Dermis blood vessel endothelial cell (primary cell): ENCODE measurements at places on chromosomes 3 and 15.

- DNase-seq, result no peak
Observed at GRCh38 chr3:15339001-15339400, 6.6 kb upstream of the SH3BP5 start.

DNA sequence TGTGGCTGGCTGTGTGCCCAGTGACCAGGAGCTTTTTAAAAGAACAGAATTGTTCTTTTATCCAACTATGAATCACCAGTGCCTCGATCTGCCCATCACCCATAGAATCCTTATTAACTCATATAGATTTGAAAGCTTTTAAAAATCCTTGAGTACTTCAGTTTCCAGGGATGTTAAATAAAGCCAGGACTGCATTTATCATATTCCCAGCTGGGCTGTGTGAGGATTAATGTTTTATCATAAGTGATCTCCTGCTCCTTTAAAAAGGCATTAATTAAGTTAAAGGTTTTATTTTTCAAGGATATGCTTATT, 234.0 kb downstream of the MYRIP start:
- DNase-seq, result peak; percentile 79

DNA sequence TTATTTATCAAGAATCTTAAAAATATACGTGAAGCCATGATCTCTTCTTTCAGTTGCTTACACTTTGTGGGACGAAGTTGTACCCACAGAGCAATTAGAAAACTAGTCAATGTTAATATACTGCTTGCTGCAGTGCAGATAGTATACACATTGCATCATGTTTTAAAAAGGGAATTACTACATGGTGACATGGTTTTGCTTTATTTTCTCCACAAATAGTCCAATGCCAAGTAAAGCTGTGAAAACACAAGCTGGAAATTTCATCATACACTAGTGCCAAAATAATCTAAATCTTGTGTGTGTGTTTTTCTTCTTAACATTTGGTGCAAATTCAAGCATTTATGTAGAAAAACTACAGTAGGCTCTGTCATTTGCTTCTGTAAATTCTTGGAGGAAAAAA, 233.0 kb downstream of the EPHA3 start:
- no peak for DNase-seq

GRCh38 chr15:41407341-41407740, 5.0 kb upstream of the NDUFAF1 start:
- no peak for DNase-seq

GRCh38 chr15:67605871-67606270, 63.4 kb downstream of the MAP2K5 start:
- DNase-seq, result no peak

- peak; percentile 97 for DNase-seq
Observed at GRCh38 chr3:191412759-191413158, 48.2 kb upstream of the PYDC2 start.

- no peak for DNase-seq
Observed at GRCh38 chr3:184218814-184219213, 10.6 kb upstream of the VWA5B2 start.

DNA sequence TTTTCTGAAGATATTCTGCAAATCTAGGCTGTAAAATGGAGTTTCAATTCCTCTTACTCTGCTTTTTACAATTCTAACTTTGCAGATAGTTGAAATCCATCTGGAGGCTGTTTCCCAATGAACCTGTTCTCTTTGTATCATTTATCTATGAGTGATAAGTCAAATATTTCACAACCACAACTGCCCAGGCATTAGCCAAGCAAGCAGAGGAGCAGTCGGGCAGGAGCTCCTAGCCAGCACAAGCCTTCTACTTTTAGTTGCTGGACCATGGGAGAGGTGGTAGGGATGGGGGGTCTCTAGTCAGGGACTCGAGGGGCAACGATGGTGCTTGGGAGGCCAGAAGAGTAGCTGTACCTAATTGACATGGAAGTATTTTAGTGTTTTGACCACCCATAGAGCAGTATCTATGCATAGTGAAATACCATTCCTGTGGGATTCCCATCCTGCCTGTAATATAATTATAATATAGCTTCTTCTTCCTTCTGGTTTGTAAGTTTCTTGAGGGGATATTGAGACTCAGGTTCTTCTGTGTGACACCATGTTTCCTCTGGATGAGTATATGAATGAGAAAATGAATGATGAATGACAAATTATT, 353.5 kb upstream of the IL12A start:
- DNase-seq, result no peak

DNA sequence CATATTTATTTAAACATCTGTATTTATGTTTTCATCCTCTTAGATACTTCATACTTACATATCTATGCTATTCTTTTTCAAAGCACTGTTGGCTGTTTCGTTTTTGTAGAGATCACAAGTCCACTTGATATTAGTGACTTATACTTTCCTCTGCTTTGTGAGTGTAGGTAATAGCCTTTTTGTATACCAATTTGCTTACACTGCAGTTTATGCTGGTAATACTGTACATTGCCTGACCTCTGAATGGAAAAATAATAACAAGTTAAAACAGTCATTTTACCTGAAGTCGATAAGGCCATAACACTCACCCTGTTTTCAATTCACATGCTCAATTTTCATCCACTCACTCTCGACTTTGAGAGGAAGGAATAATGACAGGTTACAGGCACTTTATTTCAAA, 89.9 kb upstream of the NANOGP8 start:
- DNase-seq, result no peak

GRCh38 chr3:197888511-197888910, 61.5 kb upstream of the RPL35A start:
- DNase-seq, result no peak

- DNase-seq, result no peak
Observed at GRCh38 chr3:16496008-16496407, 17.5 kb downstream of the RFTN1 start.

DNA sequence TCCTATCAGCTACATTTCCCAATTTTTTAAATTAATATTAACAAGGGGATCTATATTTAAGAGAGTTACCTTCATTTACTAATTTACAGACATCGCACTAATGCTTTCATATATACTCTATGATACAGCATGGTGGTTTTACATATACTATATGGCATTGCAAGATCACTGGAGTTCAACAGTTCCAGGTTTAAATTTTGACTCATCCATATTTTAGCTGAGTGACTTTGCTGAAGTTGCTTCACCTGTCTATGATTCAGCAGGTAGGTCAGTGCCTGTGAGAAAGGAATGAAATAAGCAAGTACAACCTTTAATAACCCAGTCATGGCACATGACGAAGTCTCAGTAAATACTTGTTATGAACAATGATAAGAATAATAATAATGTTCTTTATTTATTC, 211.1 kb downstream of the P3H2 start:
- DNase-seq, result no peak

GRCh38 chr15:33083232-33084081, 111.1 kb downstream of the FMN1 start:
- no peak for DNase-seq

GRCh38 chr3:64129581-64129980, 95.7 kb downstream of the PRICKLE2 start:
- no peak for DNase-seq

- no peak for DNase-seq
Observed at GRCh38 chr3:30078736-30079135, 527.7 kb upstream of the TGFBR2 start.

GRCh38 chr3:33355611-33356010, 78.4 kb downstream of the FBXL2 start:
- peak; percentile 28 for DNase-seq

- no peak for DNase-seq
Observed at GRCh38 chr3:191338177-191338488, 7.8 kb upstream of the UTS2B start.

DNA sequence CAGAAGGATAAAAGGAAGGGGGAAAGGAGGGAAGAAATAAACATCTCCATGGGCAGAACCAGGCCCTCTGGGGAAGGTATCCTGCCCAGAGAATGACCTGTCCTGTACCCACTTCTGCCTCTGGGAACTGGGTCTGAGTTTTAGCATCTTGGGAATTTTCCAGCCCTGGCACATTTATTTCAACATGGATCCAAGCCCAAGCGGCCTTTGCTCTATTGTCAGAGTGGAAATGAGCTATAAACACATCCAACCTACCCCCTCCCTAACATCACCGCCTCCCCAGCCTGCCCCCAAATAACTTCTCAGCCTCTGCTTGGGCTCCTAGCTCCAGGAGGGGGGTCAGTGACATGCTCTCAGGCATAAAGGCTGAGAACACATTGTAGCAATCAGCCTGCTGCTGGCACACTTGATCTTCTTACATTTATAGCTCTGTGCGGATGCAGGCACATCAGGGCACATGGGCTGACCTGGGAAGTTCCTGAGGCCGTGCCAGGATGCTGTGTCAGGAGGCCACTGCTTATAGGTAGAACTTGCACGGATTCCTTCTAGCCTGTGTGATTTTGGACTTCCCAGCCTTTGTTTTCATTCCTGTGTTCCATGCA, 4.6 kb upstream of the OXTR start:
- DNase-seq, result no peak

- no peak for DNase-seq
Observed at GRCh38 chr3:152538518-152538917, 269.8 kb downstream of the MBNL1 start.

DNA sequence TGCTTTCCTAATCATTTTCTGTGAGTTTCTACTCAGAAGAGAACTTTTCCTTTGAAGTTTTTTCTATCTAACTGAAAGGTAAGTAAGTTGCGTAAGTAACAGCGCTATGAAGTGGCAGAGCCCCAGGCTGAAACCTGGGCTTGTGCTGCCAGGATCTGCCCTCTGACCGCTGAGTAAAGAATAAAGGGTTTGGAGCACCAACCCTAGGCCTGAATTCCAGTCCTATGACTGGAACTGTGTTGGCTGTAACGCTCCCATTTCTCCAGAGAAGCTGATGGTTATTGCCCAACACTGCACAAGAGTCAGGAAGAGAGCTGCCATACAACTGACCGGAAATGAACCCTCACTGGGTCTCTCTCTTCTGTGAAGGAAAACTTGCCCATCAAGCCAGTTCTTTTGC, 87.0 kb downstream of the FOXB1 start:
- no peak for DNase-seq

- no peak for DNase-seq
Observed at GRCh38 chr3:150765949-150766720, 3.2 kb upstream of the SIAH2 start.

DNA sequence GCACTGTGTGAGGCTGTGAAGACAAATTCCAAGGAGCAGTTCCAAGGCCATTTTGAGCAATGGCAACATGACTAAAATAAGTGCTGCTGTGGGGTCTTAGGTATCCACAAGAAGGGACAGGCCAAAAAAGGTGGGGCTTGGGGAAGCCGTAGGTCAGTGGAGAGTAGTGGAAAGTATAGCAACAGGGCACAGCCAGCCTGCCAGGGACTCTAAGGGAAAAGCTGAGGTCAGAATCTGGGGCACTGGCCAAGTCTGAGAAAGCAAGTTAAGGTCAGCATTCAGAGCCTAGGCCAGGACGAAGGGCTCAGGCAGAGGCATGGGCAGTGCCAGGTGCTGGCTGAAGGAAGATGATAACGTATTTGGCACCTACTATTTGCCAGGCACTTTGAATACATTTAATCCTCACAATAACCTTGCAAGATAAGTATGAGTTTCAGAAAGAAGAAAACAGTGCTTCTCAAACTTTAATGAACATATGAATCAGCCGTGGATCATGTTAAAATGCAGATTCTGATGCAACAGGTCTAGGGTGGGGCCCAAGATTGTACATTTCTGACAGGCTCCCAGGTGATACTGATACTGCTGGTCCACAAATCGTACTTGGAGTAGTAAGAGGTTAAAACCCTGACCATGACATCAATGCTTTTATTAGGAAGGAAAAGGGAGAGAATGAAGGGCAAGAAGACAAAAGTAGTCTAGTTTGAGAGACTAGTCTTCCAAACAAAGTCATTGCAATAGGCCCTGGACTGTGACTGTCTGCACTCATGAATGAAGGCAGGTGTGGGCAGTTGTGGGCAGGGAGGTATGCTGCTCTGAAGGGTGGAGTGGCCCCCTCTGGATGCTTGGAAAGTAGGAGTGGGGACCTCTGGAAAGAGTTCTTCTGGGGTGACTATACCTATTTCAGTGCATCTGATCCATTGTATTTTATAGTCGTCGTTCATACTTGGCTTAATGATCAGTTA, 106.3 kb upstream of the ANKRD28 start:
- no peak for DNase-seq

DNA sequence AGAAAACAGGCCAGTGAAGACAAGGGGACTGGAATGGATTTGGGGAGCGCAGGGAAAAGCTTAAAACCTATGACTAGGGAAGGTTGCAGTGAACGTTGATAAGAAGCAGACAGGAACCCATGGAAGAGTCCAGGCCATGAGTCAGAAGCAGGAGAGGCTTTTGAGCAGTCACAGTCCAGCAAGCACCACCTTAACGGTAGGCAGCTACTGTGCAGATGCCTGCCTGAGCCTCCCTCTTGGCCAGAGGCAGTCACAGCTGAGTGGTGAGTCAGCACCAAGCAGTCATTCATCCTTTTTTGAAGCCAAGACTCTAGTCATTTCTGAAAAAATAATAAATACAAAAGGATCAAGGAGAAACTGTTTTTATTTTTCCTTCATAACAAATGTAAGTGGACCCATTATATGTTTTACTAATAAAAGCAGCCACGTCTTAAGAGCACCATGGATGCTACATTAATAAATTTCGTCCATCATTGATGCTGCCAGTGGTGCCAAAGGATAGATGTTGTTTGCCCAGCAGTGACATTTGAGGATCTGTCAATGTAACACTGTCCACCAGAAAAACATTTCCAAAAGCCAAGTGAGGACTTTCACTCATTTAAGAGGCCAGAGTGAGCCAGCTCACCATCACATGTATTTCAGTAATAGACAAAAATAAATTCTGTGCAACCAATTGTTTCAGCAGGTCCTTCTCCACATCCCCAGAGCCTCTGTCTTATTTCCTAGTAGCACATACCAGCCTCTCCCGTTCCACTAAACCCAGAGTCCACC, 42.1 kb upstream of the ACTC1 start:
- peak; percentile 37 for DNase-seq

DNA sequence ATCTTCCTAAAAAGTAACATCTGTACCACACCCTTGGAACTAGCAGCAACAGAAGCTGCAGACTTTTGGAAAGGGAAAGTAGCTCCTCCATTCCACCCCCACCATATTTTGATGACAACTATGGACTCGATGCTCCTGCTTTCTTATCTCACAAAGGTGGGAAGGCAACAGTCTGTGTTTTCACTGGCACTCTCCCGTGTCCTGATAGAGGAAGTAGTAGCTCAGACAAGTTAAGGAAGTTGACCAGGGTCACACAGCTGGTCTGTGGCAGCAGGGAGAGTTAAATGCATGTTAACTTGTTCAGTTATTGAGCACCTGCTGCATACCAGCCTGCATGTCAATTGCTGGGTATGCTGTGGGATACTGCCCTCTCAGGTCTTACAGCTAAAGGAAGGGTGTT, 33.1 kb downstream of the BHLHE40 start:
- DNase-seq, result peak; percentile 34

- peak; percentile 29 for DNase-seq
Observed at GRCh38 chr3:101182734-101183133, 137.6 kb downstream of the IMPG2 start.
